NCI-H1436 treated with DMSO at 0.1 percent for 48 hours (cell line): ENCODE measurements at places on chromosomes 12 and 14.

DNA sequence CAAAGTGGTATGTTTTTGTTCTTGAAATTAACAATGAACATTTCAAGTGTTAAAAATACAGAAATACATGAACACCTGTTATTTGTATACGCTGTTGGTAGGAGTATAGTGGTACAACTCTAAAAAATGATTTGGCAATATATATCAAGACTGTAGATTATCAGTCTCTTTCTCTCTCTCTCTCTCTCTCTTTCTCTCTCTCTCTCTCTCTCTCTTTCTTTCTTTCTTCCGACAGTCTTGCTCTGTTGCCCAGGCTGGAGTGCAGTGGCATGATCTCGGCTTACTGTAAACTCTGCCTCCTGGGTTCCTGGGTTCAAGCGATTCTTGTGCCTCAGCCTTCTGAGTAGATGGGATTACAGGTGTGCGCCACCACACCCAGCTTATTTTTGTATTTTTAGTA is 12.6 kb downstream of the HEBP1 start:
- no peak for DNase-seq

DNA sequence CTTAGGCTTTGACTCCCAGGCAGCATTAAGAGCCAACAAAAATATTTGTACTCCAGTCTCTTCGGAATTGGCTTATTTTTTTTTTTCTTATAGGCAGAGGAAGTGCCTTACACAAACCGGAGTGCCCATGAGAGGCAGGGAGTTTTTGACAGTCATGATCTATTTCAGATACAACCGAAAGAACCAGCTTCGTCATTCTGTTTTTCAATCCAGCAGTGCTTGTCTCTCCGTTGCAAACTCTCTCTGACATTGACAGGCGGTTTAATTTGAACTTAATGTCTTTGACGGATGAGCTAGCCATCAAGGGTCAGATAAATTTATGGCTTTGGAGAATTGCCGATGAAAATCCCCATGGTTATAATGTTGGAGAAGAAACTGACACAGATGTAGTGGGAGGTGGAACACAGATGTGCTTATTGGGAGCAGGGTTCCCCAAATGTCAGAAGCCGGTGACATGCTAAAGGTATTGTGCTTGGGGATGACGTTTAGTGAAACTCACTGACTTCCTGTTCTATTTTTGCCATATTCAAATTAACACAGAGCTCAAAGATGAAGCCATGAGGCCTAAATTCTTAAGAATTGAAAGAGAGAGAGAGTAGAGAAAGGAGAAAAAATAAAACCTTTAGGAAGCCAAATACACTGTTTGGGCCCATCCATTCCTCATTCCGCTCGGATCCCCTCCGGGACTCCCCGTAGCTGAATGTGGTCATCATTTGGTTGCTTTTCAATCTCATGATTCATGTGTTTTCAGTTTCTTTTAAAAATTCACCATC is 59.7 kb downstream of the PLXNC1 start:
- DNase-seq, result no peak

- DNase-seq, result no peak
Measured at GRCh38 chr12:7303230-7303629, 642 bp upstream of the ACSM4 start.

- DNase-seq, result no peak
Measured at GRCh38 chr12:6534695-6534944, 303 bp downstream of the GAPDH start.

- DNase-seq, result no peak
Measured at GRCh38 chr12:11638315-11638916, 11.1 kb upstream of the ETV6 start.
